ENCODE measurements at places on chromosomes 7 and 10.

DNA sequence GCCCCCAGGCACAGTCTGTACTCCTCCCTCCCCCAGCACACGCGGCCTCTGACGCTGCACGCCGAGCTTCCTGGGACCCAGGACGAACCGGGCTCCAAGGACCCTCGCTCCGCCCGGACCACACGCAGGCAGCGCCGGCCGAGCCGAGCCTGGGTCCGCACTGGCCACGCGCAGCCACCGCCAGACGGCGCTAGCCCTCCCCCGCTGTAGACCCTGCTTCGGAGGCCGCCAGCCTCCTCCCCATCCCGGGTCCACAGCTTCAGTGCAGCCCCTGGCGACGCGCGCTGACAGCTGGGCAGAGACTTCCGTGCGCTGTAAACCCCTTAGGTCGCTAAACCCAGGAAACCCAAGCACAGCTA lies 936 bp upstream of the TCERG1L start:
- DNase-seq = no peak

- no peak for DNase-seq
Measured at GRCh38 chr10:123149568-123150270, 1.8 kb downstream of the HMX2 start.

- no peak for DNase-seq
Measured at GRCh38 chr10:103457176-103457712, 1.5 kb downstream of the CALHM1 start.

DNA sequence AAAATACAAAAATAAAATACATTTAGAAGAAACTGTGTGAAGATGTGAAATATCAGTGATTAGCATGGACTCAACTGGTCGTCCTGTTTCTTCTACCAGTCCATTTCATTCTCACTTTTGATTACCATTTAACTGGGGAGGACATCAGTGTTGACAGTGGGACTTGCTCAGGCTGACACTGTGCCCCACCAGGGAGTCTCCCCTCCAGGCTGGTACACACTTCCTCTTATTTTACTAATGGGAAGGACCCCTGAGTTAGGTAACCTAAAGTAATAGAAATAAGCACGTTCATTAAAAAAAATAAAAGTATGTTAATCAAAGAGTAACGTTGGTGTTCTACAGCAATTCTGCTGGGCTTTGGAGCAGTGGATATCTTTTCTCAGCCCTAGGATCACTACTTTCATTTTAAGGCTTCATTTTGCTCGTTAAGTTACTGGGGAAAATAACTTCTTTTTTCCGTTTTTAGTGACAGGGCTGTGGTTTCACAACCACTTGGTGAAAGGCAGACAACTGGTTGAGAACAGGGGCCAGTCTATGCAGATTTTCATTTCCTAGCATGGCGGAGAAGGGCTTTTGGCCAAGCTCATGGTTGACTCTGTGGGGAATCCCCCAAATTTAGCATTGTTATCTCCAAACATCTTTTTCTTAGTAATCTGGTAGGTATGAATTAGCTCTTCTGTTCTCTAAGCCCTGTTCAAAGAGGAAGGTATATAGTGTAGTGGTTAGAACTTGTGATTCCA lies 2.1 kb downstream of the SNX10 start:
- DNase-seq = no peak

DNA sequence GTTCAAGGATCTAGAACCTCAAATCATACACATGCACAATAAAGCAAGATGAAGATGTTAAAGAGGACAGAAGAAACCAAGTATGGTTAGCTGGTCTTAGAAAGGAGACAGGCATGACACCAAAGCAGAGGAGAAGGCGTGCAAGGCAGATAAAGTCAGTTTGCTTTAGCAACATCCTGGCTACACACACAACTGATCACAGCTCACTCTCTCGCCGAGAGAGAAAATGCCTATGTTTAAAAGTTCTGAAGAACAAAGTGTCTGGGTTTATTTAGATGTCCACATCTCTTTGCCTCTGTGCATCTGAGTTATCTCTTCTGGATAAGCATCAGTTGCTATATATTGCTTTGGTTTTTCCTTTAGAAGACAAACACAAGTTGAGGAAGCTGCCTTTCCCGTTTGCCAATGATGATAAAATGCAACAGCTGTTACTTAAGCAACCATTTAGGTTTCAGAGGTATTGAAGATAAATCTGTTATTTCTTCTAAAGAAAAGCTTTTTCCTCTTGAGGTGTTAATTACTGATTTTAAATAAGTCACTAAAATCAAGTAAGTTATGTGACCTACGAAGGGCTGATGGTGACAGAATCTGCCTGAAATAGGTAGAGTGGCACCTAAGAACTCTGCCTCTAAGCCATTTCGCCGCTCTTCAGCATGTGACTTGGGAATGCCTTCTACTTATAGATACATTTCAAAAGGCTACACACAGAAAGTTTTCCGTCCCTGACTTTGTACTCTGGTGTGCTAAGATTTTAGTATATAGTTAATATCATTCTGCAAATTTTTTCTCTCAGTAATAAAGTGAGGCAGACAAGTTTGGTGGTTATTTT lies 146.2 kb upstream of the ASAH2 start:
- DNase-seq = no peak

DNA sequence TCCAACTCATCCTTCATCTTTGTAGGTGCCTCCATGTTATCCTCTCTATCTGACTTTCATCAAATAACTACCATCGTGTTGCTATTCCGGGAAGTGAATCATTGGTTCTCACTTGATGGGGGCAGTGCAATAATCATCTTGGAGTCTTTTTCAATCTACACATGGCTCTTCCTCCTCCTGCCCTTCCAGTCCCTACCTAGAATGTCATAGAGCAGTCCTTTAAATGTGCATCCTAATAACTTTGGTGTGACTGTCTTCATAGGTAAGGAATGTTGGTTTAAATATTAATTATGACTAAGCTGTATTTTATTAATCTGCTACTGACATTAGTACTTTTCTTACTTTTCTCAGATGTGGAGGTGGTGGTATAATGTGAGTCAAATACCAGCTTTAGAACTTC lies 8.4 kb upstream of the CDK14 start:
- no peak for DNase-seq

GRCh38 chr10:125775491-125776106 lies at the start of gene MMP21:
MMP21 (minus strand) TSS chr10:125775821; CDS start chr10:125775821, 0 bp downstream.
- DNase-seq = no peak

DNA sequence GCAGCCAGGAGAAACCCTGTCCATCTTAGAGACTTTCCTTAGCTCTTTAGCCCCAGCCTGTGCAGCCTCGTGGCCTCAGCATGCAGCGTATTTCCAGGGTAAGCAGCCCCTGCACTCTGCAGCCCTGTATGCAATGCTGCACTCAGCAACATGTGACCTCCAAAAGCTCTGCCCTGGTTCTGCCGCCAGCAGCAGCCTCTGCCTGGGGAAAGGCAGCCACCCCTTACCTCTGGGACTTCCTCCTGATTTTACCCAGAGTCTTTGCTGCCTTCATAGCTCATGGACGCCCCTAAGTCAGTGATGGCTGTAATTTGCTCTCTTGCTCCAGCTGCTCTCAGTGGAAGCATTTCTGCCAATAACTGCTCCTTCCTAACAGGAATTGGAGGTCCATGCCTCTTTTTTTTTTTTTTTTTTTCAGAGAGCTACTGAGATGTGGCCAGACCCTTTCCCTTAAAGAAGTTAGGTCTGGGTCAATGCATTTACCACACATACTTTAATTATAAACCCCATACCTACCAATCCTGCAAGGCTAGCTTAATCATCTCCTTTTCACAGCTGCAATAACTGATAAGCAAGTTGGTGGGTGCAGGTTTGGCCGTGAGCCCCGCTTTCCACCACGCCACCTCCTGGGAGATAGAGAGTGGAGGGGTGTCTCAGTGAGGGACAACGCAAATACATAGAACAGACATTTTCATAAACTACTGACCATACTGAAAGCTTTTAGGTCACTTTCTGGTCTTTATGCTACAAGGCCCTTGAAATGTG lies 71.7 kb downstream of the RAMP3 start:
- DNase-seq = no peak

DNA sequence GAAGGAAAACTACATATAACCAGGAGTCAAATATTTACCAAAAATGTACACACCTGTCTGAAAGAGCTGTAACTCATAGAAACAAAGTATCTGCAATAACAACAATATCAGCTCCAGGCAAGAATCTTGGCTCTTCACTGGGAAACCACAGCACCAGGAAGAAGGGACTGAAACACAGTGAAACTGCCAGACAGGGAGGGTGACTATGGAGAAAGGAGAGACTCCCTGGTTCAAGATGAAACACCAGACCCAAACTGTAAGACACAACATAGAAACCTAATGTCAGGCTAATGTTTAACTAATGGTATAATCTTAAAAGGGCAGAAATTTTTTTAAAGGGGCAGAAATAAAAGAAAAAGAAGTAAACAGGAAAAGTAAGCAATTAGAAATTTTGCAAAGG lies 11.5 kb upstream of the TAS2R39 start:
- DNase-seq = no peak

- no peak for DNase-seq
Measured at GRCh38 chr7:48255046-48255445, 83.8 kb downstream of the ABCA13 start.

DNA sequence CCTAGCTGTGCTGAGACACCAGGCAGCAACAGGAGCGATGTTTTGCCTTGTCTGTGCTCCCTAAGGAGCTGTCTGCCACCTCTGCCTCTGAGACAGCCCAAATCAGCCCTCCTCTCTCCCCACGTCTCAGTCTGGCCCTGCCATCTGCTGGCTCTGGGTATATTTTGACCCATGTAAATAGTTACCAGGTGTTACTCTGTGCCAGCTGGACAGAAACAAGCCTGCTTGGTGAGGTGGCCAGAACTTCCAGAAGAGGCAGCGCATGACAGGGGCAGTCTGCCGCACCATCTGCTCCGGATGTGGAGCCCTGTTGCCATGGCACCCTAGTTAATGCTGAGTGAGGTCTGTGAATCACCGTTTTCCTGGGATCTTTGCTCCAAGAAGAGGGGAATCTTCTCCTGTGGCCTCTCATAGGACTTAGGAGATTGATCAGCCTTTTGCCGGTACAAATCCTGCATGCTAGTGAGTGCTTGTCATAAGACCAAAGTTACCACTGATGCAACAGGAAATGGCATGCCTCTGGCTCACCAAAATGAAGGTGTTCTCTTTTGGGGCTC lies 31.8 kb downstream of the GSTO2 start:
- DNase-seq = peak; percentile 72

- DNase-seq = no peak
Measured at GRCh38 chr7:154902600-154903082, 100.3 kb downstream of the PAXIP1 start.

DNA sequence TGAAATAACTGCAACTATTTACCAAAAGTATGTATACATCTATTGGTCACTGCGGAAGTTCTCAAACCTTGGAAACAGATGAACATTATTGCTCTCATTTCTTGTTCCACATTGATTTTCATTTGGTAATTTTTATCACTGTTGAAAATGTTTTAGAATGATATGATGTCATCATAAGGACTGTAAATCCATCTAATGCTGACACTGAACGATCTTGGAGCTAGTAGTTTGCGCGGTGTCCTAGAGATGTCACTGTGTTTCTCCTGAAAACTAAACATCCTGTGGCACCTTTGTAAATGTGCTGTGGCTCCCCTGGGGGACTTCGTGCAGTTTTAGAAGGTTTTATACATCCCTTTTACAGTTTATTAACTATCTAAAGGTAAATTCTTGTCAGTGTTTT lies 73.5 kb downstream of the DNAJB9 start:
- no peak for DNase-seq

GRCh38 chr10:87966459-87966858 lies 103.0 kb downstream of the PTEN start:
- DNase-seq = no peak

DNA sequence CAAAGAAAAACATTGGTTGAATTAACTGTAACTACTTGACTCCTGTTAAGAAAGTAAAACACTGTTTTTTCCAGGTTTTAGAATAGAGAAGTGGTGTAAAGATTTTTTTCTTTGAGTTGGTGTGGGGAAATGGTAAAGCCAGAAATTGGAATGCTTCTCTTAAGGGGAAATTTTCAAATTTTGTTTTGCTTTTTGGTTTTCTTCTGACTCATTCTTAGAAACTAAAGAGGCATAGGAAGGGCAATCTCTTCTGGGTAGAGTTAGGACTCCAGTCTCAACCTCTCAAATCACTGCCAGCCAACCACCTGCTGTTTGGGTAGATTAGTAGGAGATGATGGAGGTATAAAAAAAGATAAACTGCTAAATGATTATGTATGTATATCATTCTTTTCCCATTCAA lies 47.7 kb upstream of the STRIP2 start:
- no peak for DNase-seq

DNA sequence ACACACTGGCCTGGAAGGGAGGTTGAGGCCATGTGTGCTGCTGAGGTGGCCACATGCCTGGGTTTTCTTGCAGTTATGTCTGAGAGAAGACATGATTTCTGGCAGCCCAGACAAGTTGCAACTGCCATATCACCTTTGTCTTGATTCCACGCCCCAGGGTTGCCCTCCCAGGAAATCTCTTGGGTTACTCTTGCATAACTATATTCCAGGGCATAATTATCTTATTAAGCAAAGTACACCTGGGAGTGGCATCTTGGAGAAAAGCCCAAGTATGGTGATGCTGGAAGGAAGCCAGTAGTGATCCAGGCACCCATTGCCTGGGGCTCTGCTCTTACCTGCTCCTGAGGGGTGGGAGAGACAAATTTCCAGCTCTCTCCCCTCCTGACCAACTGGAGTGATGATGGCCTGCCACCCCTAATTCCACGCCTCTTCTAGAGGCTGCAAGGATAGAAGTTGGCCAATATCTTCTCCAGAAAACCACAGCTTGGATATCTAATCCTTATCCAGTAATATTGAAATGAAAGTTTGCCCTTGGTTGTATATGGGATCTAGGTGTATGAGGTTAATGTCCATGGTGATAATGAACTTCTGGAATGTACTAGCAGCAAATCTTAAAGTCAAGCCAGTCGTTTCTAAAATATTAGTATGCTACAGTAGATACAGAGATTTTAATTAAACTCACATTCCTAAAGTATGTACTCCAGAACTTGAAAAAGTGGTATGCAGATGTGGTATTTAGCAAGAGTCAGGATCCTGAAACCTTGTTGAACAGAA lies 5.0 kb downstream of the AKR1B10 start:
- DNase-seq = no peak

GRCh38 chr10:10149899-10150298 lies 867.8 kb upstream of the CELF2 start:
- DNase-seq = no peak

GRCh38 chr7:149458235-149458634 lies 2.6 kb downstream of the ZNF777 start:
- DNase-seq = no peak

DNA sequence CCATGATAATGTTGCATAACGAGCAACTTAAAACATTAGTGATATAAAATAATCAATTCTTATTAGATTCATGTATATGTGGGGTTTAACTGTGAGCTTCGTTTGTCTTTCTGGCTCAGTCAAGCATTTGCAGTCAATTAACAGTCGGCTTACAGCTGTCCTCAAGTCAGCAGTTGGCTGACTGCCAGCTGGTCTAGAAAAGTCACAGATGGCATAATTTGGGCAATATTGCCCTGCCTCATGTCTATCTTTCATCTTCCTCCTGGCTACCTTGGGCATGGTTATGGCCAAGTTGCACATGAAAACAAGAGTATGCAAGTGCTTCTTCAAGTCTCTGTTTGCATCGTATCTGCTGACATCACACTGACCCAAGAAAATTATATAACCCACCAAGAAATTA lies 186.1 kb upstream of the ZWINT start:
- DNase-seq = no peak

- no peak for DNase-seq
Measured at GRCh38 chr10:88254091-88254490, 329.0 kb downstream of the RNLS start.
